ENCODE measurements at places on chromosomes 3 and 15. TPM values are rescaled to one million over a fixed set of nuclear protein-coding genes. Genes with fewer than 3 reads are reported as not detected.

Gene ATP13A4
- 0.42 TPM for total RNA-seq

Gene IQCF5
- not detected for total RNA-seq

Gene STXBP5L
- not detected for total RNA-seq

Gene P2RY1
- total RNA-seq = 0.41 TPM

Gene HSPBAP1
- 8.1 TPM for total RNA-seq

Gene CD96
- not detected for total RNA-seq

Measured in kidney epithelial cell (primary cell).